ENCODE measurements at places on chromosomes 3 and 15. TPM values are rescaled to one million over a fixed set of nuclear protein-coding genes. Genes with fewer than 3 reads are reported as not detected.
A peak's percentile ranks its signal among the peaks of the same experiment; 100 is the strongest.

- no peak for DNase-seq
These were observed 140.7 kb downstream of the MECOM start for GRCh38 chr3:169522595-169523529.

Gene LSM3
- 7.6 TPM for total RNA-seq

Gene NR1I2
- total RNA-seq = 0.10 TPM

- no peak for DNase-seq
These were observed 188.1 kb upstream of the CHRM5 start for GRCh38 chr15:33780011-33780768.

DNA sequence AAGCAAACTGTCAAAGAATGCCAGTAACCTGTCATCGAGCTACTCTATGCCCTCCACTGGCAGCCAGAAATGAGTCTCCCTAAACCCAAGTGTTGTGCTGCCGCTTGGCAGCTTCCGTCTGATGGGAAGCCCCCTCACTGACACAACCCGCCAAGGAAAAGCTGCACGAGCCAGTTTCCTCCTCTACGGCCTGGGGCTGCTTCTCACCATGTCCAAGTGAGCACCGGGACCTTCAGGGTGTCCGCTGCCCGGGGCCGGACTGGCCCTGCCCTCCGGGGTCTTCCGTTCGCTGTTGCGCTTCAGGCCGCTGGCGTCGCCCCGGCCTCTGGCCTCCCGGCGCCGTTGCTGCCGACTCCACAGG lies 490 bp downstream of the TOMM70 start:
- DNase-seq = no peak

GRCh38 chr3:66762916-66763693 lies 235.0 kb upstream of the KBTBD8 start:
- peak; percentile 47 for DNase-seq

Gene FSIP1
- 0.89 TPM for total RNA-seq

Gene PRTG
- 1.5 TPM for total RNA-seq

DNA sequence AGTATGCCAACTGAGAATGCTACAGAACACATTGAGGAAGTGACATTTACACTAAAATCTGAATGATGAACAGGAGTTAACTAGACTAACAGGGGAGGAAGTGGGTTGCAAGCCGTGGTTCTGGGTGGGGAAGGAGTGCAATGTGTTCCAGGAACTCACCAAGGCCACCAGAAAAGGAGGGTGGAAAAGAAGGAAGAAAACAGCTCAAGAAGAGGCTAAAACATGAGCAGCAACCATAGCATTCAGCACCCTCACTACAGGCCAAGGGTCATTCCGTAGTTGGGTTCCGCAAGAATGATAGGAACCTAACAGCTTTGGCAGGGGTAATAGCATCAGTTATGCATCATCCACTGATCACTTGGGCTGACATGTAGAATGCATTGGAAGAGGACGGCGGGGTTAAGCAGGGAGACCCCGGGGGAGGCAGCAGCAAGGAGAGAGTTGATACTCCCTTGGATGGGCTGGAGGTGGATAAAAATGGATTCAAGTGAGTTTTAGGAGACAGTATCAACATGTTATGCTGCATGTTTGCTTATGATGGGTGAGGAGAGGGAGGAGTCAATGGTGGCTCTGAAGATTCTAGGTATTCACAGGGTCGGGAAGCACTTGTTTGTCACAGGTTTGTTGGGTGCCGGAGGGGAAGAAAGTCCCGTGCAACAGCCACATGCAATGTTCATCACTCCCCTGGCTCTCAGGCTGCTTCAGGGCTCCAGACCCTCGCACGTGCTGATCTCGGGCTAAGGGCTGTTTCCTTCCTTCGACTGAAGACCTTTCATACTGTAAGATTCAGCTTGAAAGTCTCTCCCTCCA lies 53.2 kb downstream of the LIPC start:
- DNase-seq = no peak

DNA sequence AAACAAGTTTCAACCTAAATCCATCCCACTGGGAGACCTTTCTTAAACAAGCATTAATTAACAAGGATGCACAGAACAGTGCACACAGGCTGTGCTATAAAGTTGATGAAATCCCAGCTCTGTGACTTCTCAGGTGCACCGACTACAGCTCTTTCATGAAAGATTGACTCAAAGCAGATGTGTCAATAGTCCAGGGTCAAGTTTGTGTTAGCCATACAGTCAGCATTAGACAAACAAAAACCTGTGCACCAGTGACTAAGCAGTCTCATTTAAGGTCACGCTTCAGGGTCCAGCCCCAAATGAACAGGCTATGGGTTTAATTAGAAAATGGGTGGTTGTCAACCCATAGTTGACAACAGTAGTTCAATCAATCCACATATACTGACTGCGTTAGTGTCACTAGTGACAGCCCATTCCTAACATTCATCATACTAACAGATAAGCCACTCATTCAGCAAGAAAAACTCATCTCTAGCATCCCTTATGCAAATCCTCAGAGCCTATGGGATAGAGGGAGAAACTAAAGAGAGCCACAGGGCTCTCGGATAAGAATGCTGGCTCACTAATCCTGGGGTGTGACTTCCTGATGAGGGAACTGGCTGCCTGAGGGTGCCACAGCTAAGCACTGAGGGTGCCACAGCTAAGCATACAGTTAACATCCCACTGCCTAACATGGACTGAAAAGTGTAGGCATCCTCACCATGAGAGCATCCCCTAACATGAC lies 84.1 kb downstream of the WNT5A start:
- no peak for DNase-seq

DNA sequence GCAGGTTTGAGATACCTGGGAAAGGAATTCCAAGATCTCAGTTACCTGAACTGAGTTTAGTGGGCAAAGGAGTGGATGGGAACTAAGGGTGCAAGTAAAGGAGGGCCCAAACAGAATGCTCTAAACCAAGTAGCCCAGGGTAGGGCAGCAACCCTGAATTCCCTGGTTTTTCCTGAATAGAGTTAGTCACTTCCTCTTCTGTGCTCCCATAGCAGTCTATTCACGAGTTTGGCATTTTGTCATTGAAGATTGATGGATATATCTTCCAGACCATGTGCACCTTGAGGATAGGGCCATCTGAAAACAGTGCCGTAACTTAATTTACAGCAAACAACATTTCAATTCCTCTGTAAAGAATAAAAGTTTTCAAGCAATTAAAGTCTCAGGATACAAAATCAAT lies 18.5 kb upstream of the PTX3 start:
- no peak for DNase-seq

Gene GADL1
- 3.3 TPM for total RNA-seq

DNA sequence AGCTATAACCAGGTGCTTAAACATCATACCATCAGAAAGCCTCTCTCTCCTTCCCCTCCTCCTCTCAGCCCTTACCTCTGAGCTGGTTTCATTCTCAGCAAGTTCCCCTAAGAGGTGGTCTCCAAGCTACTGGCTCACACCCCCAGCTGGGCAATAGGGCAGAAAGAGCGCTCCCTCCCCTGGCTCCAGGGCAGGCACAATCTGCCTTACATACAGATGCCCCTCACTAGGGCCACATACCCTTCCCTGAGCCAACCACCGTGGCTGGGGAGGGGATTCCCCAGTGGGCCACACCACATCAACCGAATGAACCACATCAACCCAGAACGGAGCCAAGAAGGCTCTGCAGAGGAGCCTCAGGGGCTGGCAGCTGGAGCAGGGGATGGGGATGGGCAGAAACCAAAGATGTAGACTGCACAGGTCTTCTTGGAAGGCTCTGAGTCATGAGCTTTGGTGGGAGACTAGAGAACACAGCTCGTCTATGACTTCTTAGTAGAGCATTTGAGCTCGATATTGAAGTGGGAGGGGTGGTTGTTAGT lies 4.6 kb upstream of the FBLN2 start:
- no peak for DNase-seq

Gene GCSAM
- 1.2 TPM for total RNA-seq

- peak; percentile 44 for DNase-seq
These were observed 104.2 kb upstream of the RAD18 start for GRCh38 chr3:9067352-9067975.

- DNase-seq = no peak
These were observed 99.8 kb upstream of the CPNE4 start for GRCh38 chr3:132134611-132135010.

GRCh38 chr15:39285663-39286062 lies 295.2 kb upstream of the THBS1 start:
- DNase-seq = no peak

DNA sequence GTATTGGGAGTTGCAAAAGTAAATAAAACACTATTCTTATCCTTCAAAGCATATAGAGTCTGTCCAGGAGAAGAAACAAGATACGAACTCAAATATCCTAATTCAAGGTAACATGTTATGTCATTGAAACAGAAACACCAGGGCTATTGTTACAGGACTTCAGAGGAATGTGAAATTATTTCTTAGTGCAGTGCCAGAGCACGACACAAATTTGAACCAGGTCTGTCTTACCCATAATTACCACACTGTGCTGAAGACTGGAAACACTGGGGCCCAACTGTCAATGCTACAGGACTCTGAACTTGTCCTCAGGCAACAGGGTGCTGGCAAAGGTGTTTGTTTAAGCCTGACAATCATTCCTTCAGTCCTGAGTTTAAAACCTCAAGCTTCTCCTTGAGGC lies 633.6 kb upstream of the UBE2E2 start:
- DNase-seq = no peak

Gene KBTBD12
- 3.1 TPM for total RNA-seq

GRCh38 chr15:70196372-70197316 lies 98.9 kb upstream of the TLE3 start:
- peak; percentile 60 for DNase-seq

Gene CMTM8
- total RNA-seq = 2.8 TPM

GRCh38 chr3:133487920-133488540 lies 85.5 kb upstream of the CDV3 start:
- DNase-seq = no peak

DNA sequence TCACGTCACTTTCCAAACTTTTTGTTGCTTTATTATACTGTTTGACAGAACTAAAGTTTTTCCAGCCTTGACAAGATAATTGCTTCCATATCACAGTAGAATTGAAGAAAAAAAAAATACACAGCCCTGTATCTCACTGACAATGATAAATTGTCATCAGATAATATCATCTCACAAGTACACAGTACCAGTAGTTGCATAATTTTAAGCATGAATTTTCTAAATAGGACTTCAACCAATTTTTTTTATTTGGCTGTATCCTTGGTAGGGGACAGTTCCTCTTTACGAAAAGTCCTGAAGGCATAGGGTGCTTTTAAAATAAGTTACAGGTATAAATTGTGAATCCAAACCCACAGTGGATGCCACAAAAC lies 230.7 kb downstream of the ATP8B4 start:
- peak; percentile 31 for DNase-seq

- no peak for DNase-seq
These were observed 2.6 kb upstream of the VPS39 start for GRCh38 chr15:42210696-42211095.

- peak; percentile 54 for DNase-seq
These were observed 33.4 kb upstream of the PLAAT1 start for GRCh38 chr3:193207290-193208273.

DNA sequence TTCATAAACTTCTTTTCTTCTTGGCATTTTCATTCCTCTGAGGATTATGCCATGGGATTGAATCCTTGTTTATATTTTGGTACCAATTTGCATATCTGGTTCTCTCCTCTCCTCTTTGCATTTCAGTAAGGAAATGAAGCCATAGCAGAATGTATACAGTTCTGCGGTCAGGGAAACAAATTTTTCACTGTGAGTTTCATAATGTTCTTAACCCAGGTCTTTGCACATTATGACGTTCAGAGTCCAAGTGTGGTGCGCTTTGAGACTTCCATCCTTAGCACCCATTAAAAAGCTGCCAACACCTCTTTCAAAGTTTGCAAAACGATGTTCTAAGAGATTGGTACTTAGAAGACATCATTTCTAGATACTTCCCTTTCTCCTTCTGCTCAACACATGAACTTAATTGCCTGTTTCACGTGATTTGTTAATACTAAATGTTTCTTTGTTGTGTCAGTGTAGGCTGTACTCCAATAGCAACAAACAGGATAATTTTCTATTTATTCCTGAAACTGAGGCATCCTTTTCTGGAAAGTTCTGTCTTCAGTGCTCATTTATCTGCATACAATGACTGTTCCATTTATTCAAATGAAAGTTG lies 953.1 kb upstream of the NR2F2 start:
- no peak for DNase-seq

Gene NR2F2
- total RNA-seq = 7.8 TPM

Gene CHDH
- 0.99 TPM for total RNA-seq

Gene GALK2
- 38.5 TPM for total RNA-seq

DNA sequence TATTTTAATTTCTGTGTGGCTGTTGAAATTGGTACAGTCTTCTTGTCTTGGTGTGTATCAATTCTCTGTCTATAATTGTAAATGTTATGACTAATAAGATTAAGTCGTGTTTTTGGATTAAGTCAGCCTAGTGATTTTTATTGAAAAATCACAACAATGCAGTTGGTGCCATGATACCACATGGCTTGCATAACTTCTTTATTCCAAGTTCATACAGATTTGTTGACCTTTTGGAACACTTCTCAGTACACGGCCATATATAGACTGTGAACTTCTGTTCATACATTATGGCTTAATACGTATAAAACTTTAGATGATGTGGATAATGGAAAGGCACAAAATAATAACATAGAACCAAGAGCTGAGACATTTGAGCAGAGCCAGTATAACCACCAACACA lies 121.2 kb upstream of the NAALADL2 start:
- no peak for DNase-seq

DNA sequence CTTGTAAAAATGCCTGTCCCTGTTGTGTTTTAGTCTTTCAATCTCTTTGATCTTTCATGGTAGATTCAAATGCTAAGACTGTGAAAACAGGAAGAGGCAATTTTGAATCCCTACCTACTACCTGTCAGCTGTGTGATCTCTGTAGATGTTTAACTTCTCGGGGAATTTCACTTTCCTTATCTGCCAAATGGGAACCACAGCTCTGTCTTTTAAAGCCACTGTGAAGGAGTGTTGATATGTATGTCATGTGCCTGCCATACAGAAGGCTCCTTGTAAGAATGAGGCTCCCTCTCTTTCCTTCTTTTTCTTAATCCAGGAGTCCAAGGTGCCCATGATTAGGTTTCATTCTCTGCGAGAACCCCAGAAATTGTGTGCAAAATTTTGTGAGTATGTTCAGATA lies 139.6 kb upstream of the ADAMTS9 start:
- no peak for DNase-seq

DNA sequence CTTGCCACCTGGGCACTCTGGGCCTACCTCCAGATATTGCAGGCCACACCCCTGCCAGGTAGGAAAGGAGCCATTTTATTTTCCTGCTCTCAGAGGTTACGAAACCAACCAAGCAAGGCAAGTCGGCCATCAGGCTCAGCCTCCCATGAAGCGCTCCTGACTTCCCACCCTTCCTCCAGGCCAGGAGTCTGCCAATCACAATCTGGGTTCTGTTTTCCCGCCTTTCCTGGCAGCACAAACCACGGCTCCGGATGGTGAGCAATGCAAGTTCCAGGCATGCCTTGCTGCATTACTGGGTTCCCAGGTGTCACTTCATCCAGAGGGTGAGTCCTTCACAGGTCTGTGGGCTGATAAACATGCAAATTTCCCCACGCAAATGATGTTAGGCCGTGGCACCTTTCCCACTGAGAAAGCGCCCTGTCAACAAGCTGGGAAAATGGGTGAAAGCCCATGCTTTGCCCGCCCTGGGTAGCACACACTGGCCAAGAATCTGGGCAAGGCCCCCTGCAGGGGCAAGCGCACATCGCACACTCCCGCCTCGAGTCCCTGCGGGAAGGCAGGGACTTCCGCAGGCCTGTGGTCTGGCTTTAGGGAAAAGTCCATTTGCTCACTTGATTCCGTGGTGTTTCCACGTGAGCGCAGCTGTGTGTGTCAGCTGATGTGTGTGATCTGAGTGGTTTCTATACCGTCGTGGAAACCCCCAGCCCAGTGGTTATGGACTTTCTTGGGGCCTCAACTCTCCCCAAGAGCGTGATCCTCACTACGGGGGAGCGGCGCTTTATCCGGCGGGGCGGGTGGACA lies 61.6 kb upstream of the RYK start:
- no peak for DNase-seq
